Aortic smooth muscle cell (primary cell): ENCODE measurements at places on chromosomes 7 and 10. TPM values are rescaled to one million over a fixed set of nuclear protein-coding genes. Genes with fewer than 3 reads are reported as not detected.

Gene ABCB1
- total RNA-seq = 1.3 and 3.9 TPM in 2 replicates

Gene ADAP1
- 1.8 and 2.3 TPM in 2 replicates for total RNA-seq

Gene SERPINE1
- 413 and 548 TPM in 2 replicates for total RNA-seq

Gene CHN2
- total RNA-seq = 0.26 TPM in 1 of 2 replicates, not detected in the other

Gene CTAGE8
- total RNA-seq = 0.68 TPM in 1 of 2 replicates, not detected in the other

Gene OR2A7
- 0.26 and 0.37 TPM in 2 replicates for total RNA-seq

Gene ELAPOR2
- total RNA-seq = 3.3 and 7.8 TPM in 2 replicates

Gene ASIC3
- 0.06 TPM in 1 of 2 replicates, not detected in the other for total RNA-seq

Gene TMEM229A
- 0.13 and 0.37 TPM in 2 replicates for total RNA-seq

Gene ADGRA1
- not detected in 2 replicates for total RNA-seq

Gene RHOBTB1
- 9.4 and 13.8 TPM in 2 replicates for total RNA-seq

Gene WDFY4
- under 0.01 and 0.26 TPM in 2 replicates for total RNA-seq

Gene PNLIP
- not detected in 2 replicates for total RNA-seq

Gene OR6V1
- not detected in 2 replicates for total RNA-seq

Gene TAS2R41
- not detected in 2 replicates for total RNA-seq

Gene NUTM2A
- total RNA-seq = 0.19 and 0.40 TPM in 2 replicates

Gene ZNF746
- total RNA-seq = 11.5 and 13.9 TPM in 2 replicates

Gene PRLHR
- total RNA-seq = not detected in 2 replicates

Gene NUTM2E
- under 0.01 and 0.19 TPM in 2 replicates for total RNA-seq

Gene ANKRD61
- 0.12 and 0.26 TPM in 2 replicates for total RNA-seq

Gene SLC13A1
- not detected in 2 replicates for total RNA-seq

Gene IKZF5
- total RNA-seq = 1.5 and 2.9 TPM in 2 replicates

Gene CYP26C1
- total RNA-seq = 0.06 and 0.13 TPM in 2 replicates

Gene KDM7A
- total RNA-seq = 3.7 and 4.8 TPM in 2 replicates

Gene KIN
- total RNA-seq = 4.9 and 6.7 TPM in 2 replicates

Gene ARMC10
- total RNA-seq = 36.7 and 41.0 TPM in 2 replicates

Gene CALML5
- not detected in 2 replicates for total RNA-seq

Gene CPN1
- total RNA-seq = not detected in 2 replicates
